ENCODE measurements at places on chromosomes 2 and 18.

- no peak for DNase-seq
Observed at GRCh38 chr2:26442301-26442700, 35.6 kb downstream of the OTOF start.

GRCh38 chr18:57054891-57055290 lies 92.0 kb upstream of the BOD1L2 start:
- no peak for DNase-seq

DNA sequence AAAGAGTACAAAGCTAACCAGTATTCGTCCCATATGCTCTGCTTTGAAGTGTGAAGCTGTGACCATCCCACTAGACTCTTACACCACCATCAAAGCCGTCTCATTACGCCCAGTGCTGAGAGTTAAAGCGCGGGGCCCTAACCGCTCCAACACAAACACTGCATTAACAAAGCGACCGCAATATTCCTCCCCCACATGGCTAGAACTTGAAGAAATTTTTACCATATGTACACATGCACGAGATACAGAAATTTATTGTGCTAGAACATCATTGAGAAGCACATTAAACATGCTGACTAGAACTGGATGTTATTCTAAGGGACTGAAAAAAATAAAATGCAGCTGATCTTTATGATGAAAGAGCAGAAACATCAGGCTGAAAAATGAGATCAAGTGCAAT lies 20.5 kb downstream of the FTCDNL1 start:
- DNase-seq, result no peak

DNA sequence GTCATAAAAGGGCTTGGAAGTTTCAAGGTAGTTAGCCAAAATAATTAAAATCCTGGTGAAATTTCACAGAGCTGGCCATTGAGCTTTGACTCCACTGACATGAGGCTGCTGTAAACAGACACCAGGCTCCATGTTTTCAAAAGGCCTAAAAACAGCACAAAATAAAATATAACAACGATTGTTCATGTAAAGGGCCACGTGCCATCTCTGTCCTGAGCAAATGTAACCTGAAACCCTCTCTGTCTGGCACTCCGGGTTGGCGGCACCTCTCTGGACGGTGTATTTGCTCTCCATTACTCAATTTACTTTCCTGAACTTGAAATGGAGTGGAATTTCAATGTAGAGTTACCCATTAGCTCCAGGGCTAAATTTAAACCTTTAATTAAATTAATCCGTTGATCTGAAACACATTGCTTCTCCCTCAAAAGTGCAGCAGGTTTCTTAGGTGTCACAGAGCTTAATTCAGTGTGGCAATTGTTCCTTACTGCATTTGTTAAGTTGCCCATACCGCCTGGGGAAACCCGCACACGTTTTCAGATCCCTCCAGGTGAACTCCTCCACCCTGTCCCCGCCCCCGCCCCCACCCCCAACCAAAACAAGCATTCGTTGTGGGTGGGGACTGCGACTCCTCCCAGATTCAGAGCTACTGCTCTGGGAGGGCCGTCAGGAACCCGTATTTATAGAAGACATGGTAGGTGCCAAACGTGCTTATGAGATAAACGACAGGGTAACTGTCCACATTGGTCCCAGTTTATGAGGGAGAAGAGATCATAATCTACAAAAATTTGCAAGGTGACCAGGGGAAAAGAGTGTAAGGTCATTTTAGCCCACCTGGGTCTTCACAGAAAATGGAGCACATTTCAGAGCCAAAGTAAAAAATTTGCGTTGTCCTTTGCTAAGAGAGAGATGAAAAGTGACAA lies 1.2 kb upstream of the CABLES1 start:
- DNase-seq, result peak; percentile 68

DNA sequence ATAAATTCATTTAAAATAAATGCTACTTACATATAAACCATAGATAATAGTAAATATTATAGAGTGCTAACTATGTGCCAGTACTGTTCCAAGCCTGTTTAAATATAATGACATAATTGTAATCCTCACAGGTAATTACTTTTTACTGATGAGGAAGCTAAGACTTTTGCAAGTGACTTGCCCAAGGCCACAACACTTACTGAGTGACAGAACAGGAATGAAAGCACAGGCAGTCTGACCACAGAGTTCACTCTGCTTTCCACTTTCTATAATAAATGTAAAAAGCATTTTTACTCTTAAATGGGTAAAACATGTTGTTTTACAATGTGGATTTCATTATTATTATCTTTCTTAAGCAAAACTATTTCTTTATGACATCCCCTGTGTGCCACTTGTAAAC lies 537.8 kb upstream of the SLC39A10 start:
- DNase-seq, result no peak

DNA sequence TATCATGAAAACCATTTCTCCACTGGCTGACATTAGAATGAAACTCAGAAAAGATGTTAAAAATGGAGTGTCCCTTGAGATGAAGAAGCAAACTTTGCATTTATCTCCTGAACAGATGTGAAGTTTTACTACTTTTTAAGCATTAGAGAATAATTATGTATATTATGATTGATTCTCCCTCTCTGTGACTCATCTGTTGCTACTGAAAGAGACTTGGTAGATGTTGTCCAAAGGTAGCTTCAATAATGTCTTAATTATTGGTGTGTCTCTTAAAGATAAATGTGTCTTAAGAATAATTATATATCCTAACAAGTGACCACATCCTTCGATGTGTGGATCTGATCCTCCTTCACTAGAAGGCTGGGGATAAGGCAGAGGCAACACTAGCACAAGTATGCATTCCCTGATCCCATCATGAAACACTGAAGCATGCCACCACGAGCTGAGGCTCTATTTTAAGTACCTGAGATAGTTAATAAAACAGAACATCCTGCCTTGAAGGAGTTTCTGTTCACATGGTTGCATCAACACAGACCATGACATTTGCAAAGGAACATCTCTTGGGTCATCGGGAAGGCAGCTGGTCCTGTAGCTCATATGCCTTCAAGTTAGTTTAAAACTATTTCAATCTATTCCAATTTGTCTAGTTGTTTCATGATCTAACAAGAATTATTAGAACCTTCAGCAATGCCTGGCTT lies 15.5 kb downstream of the RND3 start:
- DNase-seq, result no peak

DNA sequence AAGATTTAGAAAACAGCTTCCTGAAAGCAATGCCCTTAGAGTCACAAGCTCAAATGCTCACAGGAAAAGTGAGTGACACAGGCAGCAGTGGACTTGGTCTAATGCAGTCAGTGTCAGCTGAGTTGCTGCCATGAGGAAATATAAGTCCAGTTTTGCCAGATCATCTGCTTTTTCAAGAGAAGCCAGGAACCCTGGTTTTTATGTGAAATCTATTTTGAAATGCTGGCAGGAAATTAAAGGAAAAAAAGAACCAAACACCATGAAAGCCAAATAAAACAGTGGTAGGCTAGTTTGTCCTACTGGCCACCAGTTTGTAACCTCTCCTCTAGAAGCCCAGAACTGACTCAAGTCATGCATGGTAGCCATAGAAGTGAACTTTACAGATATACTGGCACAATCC lies 109.2 kb downstream of the THADA start:
- no peak for DNase-seq

- DNase-seq, result no peak
Observed at GRCh38 chr2:185012643-185013042, 414.3 kb downstream of the ZNF804A start.

DNA sequence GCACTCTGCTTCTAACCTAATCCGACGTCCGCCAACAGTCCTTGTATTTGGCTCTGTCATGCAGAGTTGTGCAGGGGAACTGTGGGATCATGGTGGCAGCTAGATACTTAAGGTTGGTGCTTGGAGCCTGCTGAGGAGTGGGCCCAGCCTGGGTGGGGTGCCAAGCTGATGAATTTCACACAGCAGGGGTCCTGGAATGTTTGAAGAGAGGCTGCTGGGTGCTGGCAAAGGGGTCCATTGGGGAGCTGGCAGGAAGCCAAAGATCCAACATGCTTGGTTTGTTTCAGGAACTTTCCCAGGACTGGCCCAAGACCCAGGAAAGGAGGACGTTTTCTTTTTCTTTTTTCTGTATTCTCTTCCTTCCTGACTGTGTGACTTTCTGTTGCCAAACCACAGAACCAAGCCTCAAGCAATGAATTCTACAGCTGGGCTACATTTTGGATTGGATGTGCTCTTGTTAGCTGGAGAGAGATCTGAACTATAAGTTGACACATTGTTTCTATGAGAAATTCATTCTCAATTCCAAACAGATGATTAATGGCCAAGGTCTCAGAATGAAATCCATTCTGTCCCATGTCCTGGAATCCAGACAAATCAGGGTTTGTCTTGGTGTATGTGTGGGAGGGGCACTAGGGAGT lies 49.9 kb downstream of the DHRS9 start:
- no peak for DNase-seq

DNA sequence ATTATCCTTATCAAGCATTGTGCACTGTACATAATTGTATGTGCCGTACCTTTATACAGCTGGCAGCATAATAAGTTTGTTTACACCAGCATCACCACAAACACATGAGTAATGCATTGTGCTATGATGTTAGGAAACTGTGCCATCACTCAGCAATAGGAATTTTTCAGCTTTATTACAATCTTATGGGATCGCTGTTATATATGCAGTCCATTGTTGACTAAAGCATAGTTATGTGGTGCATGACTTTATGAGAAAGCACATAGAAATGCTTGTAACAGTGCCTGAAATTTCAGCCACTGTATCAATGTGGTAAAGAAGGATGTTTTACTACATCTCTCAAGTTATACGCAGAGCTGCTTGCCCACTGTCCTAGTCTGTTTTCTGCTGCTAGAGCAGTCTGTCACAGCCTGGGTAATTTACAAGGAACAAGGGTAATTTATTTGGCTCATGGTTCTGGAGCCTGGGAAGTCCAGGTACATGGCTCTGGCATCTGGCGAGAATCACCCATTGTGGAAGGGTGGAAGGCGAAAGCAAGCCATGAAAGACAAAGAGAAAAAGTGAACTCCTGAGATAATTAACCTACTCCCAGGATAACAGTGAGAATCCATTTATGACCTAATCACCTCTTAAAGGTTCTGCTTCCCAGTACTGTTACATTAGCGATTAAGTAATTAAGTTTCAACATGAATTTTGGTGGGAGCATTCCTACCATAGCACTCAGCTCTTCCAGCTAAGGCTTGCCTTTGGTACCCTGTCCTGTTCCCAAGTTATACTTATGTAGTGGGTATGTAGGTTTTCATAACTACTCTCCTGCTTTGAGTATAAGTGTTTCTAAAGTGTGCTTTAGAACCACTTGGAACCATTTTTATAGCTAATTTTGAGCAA lies 4.6 kb downstream of the MAP3K20 start:
- no peak for DNase-seq

- no peak for DNase-seq
Observed at GRCh38 chr2:68698567-68699377, 35.8 kb upstream of the ARHGAP25 start.

- no peak for DNase-seq
Observed at GRCh38 chr2:33342705-33343104, 133.7 kb upstream of the RASGRP3 start.

DNA sequence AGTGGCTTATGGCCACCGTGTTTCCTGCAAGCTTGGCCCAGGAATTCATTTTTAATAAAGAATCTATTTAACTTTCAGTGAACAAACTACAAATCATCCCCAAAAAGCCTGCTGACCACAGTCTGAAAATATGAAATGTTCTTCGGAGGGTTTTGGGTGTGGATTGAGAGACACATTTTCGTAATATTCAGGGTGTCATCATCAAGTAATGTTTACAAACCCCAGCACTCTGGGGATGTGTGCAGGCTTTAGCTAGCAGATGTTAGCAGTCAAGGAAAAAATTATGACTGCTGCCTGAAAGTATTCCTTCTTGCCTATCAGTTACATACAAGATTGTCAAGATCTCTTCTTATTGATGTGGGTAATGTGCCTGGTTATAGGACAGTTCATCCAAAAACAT lies 143.9 kb upstream of the FN1 start:
- DNase-seq, result no peak

DNA sequence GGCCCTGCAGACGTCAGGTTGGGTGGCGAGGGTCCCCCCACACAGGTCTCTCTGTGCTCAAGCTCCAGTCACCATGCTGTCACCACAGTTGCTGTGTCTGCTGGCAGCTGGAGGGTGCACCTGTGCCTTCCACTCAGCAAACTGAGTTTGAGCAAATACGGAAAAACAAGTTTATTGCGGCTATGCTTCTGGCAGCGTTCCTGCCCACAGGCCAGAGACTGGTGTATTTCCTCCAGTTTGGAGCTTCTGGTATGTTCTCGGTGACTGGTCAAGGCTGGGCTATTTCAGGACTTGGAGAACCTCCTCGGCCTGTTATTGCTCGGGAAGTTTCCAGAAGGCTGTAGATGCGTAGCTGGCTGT lies 132.6 kb downstream of the SEPTIN10 start:
- peak; percentile 55 for DNase-seq

GRCh38 chr18:33844232-33844631 lies 266.2 kb downstream of the ASXL3 start:
- no peak for DNase-seq

GRCh38 chr2:22110244-22110651 lies 986.5 kb downstream of the TDRD15 start:
- DNase-seq, result no peak

- DNase-seq, result no peak
Observed at GRCh38 chr2:58594175-58594574, 353.1 kb upstream of the FANCL start.

GRCh38 chr2:20132990-20133535 lies 81.6 kb upstream of the LAPTM4A start:
- DNase-seq, result no peak

DNA sequence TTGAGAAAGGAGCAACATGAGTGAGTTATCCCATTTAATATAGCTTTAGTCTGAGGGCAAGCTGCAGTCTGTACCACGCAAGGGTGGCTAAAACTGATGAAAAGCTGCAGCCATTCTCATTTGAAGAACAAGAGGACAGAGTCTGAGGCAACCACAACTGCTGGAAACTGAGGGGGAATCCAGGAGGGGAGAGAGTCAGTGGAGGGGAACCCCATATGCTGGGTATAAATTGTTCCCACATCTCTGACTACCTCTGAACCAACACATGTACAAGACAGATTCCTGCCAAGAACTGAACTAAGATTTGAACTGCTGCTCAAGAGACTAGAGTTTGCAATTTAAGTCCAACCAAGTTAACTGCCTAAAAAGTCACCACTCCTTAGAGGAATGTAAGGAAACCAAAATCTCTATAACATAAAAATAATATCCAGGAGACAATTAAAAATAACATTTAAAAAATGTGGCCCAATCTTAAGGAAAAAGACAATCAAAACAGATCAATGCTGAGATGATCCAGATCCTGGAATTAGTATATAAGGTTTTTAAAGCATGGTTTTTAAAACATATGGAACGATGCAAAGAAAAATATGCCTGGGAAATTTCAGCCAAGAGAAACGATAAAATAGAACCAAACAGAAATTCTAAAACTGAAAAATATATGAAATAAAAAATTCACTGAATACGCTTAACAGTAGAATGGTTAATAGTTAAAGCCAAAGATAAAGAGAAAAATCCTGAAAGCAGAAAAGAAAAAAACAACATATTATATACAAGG lies 11.2 kb downstream of the CWC22 start:
- DNase-seq, result no peak

- no peak for DNase-seq
Observed at GRCh38 chr2:84963692-84964405, 7.1 kb upstream of the KCMF1 start.
